Lung (tissue), 17 donors: ENCODE measurements at places on chromosomes 12 and 14. TPM values are rescaled to one million over a fixed set of nuclear protein-coding genes. Genes with fewer than 3 reads are reported as not detected.

Gene HOTAIR
- 0.15 TPM for total RNA-seq

DNA sequence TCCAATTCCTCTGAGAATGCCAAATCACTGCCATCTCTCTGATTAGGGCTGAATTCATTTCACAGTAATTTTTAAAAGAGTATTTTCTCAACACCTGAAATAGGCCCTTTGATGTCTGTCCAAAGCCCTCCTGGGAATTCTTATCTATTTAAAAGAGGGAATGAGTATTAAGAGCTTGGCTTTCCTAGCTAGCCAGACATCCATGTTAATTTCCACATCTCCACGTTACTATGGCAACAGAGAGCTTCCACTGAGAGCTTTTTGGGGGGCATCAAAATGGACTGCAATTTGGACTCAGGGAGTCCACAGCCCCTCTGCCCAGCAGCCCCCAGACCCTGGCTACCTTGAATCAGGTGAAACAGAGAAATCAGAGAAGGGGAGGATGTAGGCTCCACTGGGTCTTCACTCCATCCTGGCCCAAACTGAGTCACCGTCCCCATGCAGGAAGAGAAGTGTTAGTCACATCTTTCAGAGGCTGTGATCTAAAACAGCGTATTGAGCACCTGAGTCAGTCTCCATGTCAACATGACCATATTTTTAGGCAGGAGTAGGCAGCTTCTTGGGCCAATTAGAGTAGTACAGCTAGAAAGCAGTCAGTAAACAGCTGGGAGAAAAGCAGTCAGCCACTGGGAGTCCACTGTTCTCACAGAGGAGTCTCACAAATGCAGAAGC, 7.0 kb upstream of the FICD start:
- no peak for DNase-seq

DNA sequence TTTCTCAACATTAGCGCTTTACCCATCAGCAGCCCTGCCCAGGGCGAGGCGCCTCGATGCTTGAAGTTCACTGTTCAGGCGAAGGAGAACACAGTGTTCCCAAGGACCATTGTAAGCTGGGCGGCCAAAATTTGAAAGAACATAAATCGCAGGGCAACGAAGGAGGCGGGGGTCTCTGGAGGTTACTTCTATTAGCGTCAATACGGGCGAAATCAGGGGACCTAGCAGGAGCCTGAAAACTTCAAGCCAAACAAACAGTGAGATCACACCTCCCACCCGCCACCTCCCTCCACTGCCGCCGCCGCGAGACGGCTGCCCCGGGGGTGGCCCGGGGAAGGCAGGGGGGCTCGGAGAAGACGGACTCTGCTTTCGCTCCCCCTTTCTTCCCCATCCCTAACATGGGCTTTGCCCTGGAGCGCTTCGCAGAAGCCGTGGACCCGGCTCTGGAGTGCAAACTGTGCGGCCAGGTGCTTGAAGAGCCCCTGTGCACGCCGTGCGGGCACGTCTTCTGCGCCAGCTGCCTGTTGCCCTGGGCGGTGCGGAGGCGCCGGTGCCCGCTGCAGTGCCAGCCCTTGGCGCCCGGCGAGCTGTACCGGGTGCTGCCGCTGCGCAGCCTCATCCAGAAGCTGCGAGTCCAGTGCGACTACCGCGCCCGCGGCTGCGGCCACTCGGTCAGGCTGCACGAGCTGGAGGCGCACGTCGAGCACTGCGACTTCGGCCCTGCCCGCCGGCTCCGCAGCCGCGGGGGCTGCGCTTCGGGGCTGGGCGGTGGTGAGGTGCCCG, at the start of gene PDZRN4:
PDZRN4 (plus strand) TSS at position 263 of the 783 bp plus-strand sequence.
- no peak for DNase-seq

DNA sequence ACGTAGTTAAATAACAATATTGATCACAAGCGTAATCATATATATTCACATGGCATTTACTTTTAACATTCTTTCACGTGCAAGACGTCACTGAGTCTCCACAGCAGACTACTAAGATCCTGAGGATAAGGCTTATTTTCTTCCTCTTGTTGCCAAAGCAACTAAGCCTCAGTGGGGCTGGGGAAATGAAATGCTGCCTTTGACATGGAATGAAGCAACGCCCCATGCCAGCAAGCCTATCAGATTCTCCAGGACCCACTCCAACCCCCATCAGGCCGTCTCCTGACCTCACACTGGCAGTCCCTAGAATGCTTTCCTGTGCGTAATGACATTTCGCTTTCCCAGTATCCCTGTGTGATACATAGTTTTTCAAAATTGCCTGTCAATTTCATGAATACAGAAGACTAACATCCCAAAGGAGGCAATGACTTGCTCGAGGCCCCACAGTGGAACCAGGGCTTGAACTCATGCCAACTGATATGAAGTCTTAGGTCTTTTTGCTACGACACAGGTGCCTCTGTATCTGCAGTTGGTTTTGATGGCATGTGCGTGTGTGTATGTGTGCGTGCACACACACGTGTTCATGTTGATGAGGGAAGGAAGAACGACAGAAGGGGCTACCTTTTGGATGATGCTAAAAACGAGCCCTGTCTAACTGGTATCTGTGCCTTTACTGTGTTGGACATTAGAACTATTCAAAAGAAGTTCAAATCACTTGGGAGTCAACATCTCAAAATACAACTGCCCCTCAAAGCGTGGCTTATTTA, 239.1 kb downstream of the VRK1 start:
- DNase-seq: no peak

DNA sequence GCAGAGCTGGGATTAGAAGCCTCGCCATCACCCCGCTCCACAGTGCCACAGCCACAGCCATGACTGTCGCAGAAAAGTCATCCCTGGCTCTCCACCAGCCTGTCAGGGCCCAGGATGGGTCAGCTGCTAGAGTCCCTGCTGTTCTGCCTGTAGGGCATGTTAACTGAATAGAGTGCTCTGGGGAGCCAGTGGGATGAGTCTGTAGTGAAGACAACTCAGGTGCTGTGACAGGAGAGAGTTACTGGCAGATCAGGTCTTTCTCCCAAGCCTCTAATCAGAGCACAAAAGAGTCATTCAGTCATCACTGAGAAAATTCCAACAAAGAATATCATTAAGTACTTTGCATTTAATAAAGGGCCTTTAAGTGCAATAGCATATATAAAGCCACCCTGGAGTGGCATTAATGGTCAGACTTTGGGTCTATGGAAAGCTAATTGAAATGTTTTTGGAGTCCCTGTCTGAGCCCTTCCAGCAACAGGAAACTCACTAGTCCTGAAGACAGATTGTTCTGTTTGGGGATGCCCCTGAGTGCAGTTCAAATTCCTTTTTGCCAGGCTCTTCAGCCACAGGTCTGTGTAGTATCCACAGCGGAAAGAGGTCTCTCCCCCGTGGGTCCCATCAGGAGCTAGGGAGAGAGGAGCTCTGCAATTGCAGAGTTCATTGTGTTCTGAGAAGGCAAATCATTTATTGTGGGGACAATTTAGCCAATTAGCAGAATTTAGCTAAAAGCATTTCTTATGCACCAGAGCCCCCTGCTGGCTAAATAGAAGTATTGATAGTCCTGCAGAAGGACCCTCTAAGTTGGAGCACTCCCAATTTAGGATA, 45.2 kb upstream of the C14orf132 start:
- peak; percentile 76 for DNase-seq

- no peak for DNase-seq
Measured at GRCh38 chr14:64928239-64929013, 14.1 kb downstream of the GPX2 start.

DNA sequence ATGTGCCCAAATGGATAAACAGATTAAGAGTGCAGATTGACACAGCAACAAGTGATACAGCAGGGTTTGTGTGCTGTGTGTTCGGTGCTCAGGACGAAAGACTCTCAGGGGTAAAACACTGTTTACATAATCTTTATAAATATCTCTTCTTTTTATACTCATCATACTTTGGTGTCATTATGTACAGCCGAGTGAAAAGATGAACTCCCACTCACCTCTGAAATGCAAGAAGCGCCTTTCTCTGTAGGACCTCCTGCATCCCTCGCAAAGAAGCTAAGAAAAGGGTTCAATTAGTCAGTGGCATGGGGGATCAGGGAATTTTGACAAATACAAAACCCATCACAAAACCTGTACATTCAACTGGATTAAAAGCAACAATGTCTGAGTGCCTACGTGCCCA, 163.6 kb downstream of the TTC7B start:
- DNase-seq: no peak

- no peak for DNase-seq
Measured at GRCh38 chr12:103422746-103423515, 72.8 kb downstream of the C12orf42 start.

GRCh38 chr12:58386136-58386535, 444.8 kb downstream of the ATP23 start:
- no peak for DNase-seq
